Cerebellar nuclear complex (tissue), 1 donor: ENCODE measurements at places on chromosomes 2 and 18.

DNA sequence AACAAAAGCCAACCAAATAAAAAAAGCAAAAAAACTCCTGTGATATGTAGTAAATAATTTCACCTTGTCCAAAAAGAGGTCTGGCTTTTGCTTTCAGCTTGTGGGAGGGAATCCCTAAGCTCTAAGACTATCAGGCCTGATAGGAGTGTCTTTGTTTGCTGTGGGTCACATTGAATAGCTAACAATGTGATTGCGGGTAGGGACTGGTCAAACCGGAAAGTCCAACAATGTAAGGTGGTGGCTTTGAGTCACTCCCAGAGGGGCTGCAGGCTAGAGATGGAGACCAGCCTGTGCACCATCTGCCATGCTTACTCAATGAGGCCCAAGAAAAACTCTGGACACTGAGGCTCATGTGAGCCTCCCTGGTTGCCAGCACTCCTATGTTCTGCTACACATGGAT is 192.9 kb downstream of the TFCP2L1 start:
- DNase-seq = no peak

GRCh38 chr2:168155046-168155445 is 92.3 kb downstream of the STK39 start:
- no peak for DNase-seq

GRCh38 chr2:20589975-20590703 is 60.8 kb downstream of the HS1BP3 start:
- no peak for DNase-seq

DNA sequence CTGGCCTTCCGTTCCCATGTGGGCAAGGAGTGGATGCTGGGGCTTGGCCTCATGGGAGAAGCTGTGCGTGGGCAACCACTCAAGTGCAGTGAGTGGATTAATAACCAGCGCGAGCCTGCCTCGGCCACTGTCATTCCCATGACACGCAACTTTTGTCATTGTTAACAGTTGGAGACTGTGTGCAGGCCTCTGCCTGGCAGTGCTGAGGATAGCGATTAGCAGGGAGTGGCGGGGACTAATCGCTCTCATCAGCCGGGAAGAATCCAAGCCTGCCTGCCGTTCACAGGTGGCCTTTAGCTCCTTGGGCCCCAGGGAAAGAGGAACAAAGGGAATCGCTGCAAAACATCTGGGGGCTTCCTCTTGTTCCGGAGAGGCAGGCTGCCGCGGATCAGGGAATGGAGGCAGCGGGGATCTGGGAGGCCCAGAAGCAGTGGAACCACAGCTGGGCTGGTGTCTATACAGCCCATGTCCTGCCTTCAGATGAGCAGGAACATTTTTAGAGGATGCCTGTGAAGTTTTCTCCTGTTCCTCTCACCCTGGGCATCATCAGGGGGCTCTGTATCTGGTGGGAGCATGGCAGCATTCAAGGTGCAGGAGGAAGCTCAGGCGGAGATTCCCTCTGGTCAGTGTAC is 53.8 kb downstream of the CTIF start:
- no peak for DNase-seq

DNA sequence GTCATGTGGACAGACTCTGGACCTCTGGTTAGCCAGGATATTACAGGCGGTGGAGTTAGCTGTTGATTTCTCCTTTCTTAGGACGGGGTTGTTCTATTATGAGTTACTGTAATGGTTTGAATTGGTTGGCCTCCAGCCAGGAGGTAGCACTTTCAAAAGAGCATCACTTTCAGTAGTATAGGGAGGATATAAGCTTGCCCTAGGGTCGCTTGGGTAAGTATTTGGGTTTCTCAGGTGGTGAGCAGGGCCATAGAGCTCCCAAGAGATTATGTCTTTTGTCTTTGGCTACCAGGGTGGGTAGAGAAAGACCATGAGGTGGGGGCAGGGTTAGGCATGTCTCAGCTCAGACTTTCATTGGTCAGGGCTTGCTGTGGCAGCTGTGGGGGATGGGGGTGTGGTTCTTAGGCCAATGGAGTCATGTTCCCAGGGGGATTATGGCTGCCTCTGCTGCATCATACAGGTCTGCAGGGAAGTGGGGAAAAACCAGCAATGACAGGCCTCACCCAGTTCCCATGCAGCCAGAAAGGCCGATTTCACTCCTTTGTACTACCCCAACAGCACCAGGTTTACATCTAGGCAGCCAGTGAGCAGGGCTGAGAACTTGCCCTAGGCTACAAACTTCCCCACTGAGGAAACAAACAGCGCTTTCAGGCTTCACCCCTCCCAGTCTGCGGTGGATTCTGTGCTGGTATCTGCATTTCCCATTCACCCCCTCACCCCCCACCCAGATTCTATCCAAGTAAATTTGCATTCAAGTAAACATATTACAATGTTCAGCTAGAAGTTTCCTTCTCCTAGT is 89.4 kb upstream of the SLC38A11 start:
- DNase-seq = no peak

DNA sequence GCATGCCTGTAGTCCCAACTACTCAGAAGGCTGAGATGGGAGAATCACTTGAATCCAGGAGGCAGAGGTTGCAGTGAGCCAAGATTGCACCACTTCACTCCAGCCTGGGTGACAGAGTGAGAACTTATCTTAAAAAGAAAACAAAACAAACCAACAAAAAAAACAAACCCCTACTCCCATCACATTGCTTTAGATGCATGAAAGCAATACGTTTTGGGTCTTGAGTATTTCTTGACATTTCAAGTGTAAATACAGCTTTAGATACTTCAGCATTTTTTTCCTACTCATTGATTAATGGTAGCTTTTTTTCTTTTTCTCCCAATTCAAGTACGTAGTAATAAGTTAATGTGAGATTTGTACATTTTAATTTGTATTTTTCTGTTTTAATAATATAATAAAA is 20.3 kb downstream of the RASGRP3 start:
- DNase-seq = no peak

DNA sequence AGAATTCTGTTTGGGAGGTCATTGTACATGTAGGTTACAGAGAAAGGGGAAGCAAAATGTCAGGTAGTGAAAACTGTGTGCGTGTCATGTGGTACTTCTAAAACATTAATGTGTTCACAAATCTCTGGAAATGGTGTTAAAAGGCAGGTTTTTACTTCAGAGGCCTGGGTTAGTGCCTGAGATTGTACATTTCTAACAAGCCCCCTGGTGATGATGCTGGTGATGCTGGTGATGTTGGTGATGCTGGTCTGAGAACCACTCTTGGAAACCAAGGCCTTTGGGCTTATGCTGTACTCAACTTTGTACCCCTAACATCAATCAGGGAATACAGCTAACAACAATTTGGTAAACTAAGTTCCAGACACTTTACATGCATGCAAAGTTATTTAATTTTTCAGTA is 187.1 kb downstream of the SCG2 start:
- no peak for DNase-seq

DNA sequence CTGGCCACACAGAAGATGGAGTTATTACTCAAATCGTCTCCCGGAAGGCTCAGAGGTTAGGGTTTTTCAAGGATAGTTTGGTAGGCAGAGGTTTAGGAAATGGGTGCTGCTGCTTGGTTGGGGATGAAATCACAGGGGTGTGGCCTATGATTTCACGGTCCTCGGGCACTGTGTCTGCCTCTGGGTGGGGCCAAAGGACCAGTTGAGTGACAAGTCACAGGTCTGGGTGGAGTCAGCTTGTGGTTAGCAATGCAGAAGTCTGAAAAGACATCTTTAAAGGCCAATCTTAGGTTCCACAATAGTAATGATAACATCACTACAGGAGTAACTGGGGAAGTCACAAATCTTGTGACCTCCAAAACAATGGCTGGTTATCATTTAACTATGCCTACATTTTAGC is 387.8 kb downstream of the ZNF521 start:
- no peak for DNase-seq

- no peak for DNase-seq
Observed at GRCh38 chr18:35099911-35100310, 58.7 kb downstream of the MAPRE2 start.

DNA sequence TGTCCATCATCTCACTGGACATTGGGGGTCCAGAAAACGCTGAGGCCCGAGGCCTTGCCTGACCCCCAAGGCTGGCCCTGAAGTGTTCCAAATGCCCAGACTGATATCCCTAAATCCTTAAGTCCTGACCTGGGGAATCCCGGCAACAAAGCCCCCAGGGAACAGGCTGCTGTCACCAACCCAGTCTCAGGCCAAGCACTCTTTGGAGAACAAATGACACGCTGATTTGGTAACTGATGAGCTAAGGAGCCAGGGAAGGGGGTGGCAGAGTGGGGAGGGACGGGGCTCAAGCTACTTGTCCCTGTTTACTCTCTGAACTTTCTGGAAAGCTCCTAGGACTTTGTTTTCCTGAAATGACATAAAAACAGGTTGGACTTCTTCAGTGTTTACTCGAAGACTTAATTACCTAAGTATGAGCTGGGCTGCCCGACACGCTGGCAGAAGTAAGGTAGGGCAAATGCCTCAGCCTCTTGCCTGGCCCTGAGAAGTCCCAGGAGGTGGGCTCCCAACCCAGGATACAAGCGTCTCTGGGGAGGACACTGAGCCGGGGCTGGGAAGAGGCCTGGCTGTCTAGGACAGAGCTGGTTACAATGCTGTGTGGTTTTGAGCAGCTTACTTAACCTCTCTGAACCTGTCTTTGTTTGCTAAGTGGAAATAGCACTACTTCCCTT is 105.5 kb upstream of the GLI2 start:
- DNase-seq = no peak

DNA sequence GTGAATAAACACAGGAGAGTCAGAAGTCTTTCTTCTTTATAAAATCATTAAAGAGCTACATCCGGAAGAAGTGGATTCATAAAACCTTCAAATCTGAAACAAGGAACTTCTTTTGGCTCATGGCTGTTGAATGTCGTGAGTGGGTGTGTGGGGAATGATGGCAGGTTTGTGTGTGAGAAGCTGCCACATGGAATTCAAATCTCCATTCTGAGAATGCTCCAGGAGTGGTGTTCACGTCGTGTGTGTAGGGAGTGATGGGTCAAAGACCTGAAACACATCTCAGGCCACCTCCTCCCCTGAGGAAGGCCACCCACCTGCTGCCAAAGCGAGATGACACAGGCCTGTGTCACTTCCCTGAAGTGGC is 28.9 kb downstream of the FAM228A start:
- no peak for DNase-seq

GRCh38 chr18:12659904-12660605 is 2.1 kb upstream of the SPIRE1 start:
- no peak for DNase-seq

DNA sequence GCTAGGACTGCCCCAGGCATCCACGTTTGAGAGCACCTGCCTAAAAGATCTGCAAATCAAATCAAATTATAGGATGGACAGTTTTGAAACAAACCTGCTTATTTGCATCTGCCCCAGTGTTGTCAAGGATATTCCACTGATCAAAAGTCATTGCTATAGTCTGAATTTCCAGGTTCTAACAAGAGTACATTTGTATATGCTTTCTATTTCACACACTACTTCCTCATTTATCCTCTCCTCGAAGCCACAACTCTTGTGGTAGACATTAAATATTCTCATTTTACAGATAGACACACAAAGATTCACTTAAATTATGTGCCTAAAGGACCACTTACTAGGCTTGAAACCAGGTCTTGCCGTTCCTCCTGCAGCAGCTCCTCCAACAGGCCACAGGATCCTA is 11.9 kb upstream of the TET3 start:
- no peak for DNase-seq

DNA sequence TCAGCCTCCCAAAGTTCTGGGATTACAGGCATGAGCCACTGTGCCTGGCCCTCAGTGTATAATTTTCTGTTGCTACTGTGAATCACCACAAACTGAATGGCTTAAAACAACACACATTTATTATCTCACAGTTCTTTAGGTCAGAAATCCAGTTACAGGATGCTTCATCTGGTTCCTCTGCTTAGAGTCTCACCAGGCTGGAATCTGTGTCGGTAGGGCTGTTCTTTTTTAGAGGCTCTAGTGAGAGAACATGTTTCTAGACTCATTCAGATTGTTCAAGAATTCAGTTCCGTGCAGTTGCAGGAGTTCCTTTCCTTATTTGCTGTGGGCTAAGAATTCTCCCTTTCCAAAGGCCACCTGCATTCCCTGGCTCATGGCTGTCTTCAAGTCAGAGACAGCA is 22.2 kb downstream of the CCDC121 start:
- no peak for DNase-seq

DNA sequence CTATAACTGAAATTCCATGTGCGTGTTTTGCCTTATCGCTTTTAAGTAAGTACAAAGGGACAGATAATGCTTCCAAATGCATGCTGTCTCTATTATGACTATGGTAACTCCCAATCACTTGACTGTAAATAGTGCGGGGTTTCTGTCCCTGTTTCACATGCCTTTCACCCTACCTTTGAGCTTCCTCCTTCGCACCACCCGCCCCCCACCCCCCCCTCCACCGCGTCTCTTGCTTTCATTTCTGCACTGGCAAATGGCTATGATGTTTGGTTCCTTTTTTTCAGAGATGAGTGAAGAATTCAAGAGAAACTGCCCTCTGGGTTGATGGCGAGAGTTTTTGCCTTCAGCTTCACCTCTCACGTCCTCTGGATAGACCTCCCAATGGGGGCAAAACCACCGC is 25.0 kb upstream of the SPP2 start:
- DNase-seq = no peak

DNA sequence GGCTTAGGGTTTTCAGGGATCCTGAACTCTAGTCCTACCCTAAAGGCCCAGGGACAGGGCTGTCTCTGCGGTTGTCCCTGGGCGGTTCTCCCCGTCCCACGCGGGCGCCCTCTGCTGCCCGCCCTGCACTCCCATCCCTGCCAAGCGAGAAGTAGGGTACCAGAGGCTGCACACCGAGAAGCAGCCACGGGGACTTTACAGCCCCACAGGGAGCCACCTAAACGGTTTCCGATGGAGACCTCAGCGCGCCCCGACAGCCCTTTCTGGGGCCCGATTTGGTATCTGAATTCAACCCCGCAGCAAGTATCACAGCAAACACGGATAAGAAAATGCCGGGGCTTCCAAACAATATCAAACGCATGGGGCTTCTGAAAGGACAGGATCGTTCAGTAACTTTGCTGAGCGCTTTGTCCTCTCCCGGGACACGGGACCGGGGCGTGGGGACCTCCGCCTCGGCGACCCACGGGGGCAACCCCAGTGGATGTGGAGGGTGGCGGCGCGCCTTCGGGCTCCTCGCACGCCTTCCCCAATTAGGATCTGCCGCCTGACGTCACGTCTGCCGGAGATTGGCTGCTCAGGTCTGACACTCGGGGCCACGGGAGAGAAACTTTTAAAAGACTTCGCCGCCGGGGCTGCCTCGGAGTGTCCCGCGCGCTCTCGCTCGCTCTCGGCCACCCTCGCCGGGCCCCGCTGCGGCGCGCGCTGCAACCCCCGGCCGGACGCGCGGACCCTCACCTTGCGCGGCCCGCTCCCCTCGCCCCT is at the start of gene LTBP1:
TSS of gene LTBP1 (plus strand) at position 640 of the 762 bp plus-strand sequence. CDS start 372 bp downstream, outside the sequence.
- DNase-seq = no peak

GRCh38 chr2:216773072-216773471 is 77.7 kb upstream of the IGFBP5 start:
- no peak for DNase-seq
